Brain pericyte (primary cell): ENCODE measurements at places on chromosomes 11 and 22.

GRCh38 chr22:30452861-30453260 lies 19.0 kb downstream of the SEC14L3 start:
- DNase-seq, result no peak

DNA sequence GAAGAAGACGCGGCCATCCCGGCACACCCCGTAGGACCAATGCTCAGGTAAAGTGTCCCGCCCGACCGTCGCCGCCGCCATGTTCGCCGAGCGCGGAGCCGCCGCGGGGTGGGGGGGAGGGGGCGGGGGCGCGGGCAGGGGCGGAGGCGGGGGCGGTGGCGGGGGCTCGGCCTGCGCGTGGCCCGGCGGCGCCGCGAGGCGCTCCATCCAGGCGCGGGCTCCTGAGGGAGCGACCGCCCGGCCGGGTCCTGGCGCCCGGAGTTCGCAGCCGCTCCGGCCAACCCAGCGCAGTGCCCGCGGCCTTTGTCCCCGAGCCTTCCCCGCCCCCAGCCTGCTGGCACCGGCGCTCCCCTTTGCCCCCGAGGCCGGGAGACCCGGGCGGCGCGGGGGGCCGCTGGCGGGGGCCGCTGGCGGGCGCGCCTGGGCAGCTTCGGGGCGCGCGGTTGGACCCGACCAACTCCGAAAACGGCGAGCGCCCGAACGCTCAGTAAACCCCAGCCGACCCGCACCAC lies at the start of gene PLEKHA7:
PLEKHA7 (minus strand) TSS at position 94 of the 512 bp plus-strand sequence; CDS start at position 81, 13 bp downstream.
- DNase-seq, result no peak

- no peak for DNase-seq
Observed at GRCh38 chr11:39367534-39367933, 2091.9 kb downstream of the LRRC4C start.

DNA sequence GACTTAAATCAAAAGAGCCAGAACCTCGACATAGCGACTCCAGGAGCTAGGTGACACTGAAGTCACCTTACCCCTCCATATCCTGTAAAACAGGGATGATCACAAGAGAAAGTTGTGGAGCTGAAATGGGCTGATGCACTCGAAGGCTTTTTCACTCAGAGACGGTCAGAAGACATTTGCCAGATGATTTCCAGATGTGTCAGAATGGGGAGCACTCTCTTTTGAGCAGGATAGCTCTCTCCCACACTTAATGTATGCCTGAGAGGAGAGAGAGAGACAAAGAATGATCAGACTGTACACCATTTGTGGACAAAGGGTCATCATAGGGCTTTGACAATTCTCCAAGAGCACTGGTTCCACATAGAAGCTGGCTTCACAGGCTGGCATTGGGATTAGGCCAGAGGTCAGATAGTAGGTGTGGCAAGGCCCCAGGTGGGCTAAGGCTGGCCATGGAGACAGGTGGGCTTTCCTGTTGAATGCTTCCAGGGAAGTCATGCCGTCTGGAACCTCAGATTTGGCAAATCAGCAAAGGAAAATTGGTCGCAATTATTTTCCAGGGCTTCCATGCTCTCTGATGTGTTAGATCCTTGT lies 42.3 kb upstream of the ETS1 start:
- no peak for DNase-seq

GRCh38 chr11:12735262-12735661 lies 61.0 kb downstream of the TEAD1 start:
- DNase-seq, result no peak

DNA sequence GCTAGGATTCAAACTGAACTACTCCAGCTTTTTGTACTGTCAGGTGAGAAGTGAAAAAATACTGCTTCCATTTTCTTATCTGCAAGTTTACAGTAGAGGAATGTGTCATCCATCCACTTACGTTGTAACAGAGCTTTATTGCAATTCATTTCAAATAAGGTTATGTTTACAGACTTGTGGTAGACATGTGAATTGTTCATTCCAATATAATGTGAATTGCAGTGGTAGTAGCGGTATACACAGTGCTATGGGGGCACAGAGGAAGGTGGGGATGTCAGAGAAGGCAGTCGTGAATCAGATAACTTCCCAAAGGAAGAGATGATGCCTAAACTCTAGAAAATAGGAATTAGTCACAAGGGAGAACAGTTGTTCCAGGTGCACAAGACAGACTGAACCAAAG lies 42.5 kb downstream of the CEP57 start:
- no peak for DNase-seq

DNA sequence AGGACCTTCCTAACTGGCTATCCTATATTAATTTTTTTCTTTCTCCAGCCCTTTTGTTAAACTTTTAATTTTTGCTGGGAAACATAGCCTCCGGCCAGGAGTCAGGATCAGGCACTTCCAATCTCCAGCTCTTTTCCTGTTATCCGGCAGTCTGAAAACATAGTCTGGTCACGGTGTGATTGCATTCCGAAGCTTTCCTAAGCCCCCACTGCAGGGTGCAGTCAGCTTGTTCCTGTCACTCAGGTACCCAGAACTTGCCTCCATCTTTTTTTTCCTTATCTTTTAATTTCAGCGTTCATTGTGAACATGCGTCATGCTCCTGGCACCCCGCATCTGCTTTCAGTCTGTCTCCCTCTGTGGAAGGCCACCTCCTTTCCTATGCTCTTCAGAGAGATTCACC lies 59.4 kb downstream of the GRK3 start:
- DNase-seq, result no peak

GRCh38 chr11:27020751-27021150 lies 19.9 kb upstream of the BBOX1 start:
- no peak for DNase-seq

DNA sequence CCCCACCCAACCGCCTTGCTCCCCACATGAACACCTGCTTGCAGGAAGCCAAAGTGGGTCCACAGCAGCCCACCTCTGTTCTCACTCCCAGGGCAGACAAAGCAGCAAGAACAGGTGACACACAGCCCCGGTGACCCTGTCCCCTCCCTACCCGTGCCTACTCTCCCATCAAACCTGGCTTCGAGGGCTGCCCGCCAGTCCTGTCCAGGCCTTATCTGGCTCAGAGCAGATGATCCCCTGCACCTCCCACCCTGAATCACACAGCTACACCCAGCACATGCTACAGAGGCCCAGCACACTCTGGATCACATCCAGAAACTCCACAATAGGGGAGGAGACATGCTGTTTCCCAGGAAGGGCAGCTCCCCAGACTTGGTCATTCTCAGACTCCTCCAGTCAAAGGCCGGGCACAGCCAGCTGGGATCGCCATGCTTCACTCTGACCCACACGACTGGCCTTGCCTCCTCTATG lies 6.2 kb upstream of the RGL4 start:
- no peak for DNase-seq

GRCh38 chr11:120007144-120007543 lies 130.8 kb downstream of the TRIM29 start:
- no peak for DNase-seq

DNA sequence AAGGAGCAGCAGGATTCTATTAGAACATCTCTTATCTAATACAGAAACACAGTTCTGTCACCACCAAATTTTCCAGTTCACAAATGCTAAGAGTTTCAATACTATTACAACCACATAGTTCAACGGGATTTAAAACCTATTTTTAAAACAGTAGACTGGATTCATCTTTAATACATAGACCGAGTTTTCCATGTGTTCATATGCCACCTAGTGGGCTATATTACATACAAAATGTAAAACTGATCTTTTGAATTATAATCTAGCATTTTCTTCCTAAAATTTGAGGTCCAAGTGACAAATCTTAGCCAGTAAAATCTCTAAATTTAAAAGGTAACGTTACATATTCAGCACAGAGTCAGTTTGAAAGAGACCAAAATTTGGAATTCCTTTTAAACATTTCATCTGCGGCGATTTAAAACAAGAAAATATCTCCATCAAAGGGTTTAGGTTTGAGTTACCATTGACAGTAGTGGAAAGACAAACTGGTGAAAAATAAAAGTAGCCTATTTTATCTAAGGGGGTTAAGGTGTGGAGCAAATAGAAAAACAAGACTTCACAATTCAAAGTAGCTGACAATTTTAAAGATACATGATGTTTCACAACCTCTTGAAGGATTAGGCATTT lies 269.3 kb upstream of the MPPED2 start:
- no peak for DNase-seq

DNA sequence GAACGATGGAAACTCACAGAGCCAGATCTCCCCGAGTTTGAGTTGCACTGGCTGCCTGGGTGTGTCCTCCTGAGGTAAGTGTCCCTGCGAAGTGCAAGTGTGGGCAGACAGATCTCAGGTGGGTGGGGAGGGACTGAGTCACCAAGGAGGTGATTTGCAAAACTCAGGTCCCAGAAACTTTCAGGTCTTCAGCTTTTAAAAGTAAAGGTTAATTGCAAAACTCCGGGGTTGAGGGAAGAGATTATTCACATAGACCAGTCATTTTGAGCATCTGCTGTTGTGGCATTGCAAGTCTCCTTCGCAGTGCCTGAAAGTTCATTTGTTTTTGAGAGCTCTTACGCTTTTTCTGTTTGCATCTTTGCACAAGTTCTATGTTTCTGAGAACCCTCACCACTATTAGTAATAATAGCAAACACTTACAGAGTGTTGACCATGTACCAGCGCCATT lies 7.1 kb downstream of the CD44 start:
- no peak for DNase-seq

DNA sequence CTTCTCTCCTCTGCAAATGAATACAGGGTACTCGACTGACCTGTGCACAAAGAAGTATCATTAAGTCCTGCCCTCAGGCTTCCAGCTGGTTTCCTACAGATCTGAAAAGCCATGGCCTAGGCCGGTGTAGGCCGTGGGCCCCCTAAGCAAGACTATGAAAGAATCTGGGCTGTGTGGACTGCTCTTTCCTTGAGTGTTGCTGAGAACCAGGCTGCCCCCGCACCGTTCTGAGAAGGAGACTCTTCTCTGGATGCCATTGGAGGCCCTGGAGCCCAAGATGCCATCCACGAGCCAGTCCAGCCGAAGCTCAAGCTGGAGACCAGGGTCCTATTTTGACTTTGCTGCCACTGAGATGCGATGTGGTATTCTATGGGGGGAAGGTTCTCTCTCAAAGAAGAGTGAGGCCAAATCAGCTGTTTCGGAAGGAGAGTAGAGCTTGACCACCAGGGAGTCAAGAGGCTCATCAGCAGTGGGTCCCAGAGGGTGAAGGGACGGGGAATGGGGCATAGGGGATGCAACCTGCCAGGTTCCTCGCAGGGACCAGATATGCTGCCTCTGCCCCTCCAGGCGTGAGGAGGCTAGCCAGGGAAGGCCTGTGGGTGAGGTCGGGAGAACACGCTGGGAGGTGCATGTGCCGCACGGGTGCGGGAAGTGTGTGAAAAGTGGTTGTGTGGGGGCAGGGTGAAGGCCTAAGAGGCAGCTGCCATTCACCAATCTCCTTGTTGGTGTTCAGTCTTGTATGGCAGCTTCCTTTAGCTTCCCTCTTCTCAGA lies 96.4 kb upstream of the B3GAT1 start:
- no peak for DNase-seq

DNA sequence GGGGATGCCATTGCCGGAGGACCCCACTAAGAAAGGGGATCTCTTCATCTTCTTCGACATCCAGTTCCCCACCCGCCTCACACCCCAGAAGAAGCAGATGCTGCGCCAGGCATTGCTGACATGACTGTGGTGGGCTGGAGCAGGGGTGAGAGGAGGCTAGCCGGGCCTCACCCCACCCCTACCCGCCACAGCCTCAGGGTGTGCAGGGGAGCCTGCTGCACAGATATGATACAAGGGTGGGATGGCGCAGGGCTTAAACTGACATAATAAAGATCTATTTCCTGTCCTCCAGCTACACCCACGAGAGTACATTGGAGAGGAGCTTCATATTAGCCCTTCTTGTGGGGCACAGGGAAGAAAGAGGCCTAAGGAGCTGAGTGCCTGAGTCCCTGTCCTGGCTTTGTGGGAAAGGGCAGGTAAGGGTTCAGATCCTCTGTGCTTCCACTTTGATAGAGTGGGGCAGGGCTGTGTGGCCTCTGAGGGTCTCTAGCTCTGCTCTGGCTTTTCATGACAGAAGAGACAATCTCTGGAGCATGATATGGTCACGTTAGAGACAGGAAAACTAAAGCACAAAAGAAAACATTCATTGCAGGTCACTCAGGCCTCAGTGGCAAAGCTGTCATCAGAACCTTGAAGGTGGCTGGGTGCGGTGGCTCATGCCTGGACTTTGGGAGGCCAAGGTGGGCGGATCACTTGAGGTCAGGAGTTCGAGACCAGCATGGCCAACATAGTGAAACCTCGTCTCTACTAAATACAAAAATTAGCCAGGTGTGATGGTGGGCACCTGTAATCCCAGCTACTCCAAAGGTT lies 12.4 kb downstream of the UCP2 start:
- no peak for DNase-seq

DNA sequence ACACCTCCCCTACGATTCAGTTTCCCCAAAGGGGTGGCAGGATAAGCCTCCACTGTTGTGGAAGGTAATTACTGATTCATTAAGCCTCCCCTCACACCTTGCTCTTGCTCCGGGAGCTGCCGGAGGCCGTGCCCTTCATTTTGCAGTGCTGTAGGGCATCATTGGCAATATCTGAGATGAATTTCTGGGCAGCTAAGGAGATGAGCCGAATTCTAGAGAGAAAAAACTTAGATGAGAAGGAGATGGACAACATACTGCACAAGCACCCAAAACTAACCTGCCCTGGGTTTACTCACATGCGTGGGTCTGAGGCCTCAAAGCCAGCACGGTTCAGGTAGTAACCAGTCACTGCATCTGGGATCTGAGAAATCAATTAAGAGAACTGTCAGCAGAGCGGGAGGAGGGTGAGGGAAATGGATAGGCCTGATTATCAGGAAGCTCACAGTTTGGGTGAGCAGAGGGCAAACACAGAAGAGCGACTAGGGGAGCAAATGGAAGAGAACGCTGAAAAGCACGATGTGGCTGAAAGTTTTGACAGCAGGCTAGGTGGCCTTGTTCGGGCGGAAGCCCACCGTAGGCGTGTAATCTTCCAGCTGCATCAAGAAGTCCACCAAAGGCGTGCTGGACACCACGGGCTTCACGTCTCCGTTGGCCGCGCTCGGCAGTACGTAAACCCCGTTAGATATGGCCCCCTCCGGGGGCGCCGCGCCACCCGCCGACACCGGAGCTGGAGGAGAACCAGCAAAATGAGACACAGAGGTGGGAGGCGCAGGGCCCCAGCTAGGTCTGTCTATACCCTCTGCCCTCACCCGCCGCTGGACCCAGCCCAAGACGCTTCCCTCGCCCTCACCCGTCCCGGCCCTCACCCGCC lies 689 bp downstream of the TAF10 start:
- DNase-seq, result no peak

GRCh38 chr11:5712507-5712906 lies 22.9 kb downstream of the TRIM22 start:
- DNase-seq, result no peak

GRCh38 chr11:117097014-117097388 lies 1.2 kb downstream of the SIK3 start:
- DNase-seq, result no peak

GRCh38 chr11:26557666-26558065 lies 14.4 kb downstream of the MUC15 start:
- DNase-seq, result peak; percentile 26

DNA sequence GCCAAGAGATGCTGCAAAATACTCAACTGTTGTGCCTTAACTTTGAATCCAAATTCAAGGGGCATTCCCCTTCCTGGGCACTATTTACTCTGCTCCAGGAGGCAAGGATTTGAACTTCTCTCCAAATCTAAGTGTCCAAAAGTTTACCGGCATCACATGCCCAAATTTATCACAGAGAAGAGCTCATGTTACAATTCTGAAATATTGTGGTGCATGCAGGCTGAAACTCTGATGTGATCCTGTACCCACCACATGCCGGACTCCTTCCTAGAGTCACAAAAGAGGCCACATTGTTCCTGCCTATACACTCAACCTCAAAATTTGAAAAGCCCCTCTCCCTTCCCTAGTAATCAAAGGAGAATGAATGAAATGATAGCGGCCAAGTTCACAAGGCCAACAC lies 1.3 kb downstream of the TRAF6 start:
- no peak for DNase-seq
